ENCODE measurements at places on chromosomes 5 and 9.

DNA sequence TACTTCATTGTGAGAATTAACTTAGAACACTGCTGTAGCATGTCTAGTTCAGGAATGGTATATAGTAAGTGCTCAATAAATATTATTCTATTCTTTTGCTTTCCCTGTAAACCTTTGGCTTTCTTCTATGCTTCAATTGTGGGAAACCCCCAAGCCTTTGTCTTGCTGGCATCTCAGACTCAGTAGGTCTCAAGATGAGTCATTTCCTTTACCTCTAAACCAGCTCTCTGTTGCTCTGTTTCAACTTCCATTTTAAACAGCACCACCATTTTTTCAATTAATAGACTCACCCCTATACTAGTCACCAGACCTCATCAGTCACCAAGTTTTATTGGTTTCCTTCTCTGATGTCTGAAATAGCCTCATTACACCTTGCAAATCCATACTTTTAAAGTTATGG lies 43.5 kb downstream of the DMAC1 start:
- DNase-seq = peak; percentile 41

DNA sequence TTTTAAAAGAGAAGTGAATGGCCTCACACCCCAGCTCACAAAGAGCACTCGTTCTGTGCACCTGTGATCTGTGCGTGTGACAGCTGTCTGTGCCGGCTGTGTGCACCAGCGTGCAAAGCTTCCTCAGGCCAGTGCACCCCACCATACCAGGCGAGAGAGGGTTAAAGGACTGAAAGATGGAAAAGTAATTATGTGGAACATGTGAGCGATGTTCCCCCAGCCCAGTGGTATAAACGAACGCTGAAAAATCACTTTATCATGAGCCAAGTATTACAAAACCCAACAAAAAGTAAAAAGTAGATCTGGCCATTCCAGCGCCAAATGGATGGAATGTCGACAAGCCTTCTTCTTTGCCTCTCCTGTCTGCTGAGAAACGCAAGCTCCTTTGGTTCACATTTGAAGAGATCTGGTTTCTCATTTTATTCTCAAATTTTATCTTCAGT lies 53.7 kb downstream of the IPPK start:
- DNase-seq = no peak

DNA sequence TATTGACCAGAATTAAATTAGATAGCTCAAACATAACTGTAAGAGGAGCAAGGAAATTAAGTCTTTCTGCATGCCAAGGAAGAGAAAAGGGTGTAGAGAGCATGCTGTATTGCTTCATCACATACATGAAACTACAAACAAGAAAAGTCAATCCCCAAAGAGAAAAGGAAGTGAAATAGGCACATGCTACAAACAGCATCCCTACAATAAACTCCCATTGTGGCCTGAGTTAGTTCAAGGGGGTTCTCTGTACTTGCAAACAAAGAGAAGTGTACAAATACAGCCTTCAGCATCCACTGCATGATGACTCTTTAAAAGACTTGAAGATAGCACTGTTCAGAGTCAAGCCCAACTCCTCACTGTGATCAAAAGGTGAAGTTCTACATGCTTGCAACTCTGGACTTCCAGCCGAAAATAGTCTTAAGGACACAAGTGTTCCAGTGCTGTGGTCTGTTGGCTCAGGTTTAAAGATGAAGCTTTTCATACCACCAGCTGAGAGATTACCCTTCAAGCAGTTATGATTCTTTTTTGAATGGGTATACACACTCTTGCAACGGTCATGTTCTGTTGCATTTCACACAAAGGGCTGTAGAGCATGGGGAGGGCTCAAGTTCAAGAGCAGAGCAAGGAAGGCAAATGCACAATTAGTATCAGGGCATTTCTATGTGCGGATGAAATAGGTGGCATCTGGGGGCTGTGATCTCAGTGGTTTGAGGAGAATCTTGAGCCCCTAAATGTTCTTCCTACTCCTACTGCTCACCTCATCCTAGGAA lies 534.5 kb downstream of the EBF1 start:
- DNase-seq = no peak

DNA sequence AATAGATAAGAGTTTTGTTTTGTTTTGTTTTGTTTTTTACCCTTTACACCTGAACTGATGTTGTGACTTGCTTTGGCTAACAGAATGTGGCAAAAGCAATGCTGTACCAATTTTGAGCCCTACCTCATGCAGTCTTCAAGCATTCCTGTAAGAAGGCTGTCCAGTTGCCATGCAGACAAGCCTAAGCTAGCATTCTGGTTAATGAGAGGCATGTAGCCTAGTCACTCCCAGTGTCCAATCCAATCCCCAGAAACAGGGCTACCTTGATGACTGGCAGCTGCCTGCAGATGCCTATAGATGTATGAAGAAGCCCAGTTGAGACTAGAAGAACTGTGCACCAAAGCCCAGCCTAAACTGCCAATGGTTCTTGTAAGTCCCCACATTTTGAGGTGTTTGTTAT lies 9.4 kb upstream of the EFNA5 start:
- DNase-seq = no peak

GRCh38 chr5:132417010-132417439 lies 47.5 kb downstream of the SLC22A5 start:
- DNase-seq = no peak

DNA sequence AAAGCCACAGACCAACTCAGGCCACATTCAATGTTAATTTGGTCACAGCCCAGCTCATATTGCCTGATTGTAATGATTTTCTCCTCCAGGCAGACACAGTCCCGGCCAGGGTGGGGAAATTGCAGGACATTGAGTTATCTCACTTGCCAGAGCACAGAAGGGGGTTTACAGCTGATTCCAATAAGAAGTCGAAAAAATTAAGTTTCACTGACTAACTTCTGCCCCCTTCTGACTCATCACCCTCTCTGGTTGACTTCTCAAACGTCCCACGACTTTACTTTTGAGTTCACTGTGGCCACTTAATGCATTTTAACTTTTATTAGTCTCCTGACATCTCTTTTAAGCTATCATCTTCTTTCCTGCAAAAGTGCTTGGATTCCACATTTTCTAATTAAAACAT lies 321.4 kb upstream of the WWC1 start:
- DNase-seq = no peak

DNA sequence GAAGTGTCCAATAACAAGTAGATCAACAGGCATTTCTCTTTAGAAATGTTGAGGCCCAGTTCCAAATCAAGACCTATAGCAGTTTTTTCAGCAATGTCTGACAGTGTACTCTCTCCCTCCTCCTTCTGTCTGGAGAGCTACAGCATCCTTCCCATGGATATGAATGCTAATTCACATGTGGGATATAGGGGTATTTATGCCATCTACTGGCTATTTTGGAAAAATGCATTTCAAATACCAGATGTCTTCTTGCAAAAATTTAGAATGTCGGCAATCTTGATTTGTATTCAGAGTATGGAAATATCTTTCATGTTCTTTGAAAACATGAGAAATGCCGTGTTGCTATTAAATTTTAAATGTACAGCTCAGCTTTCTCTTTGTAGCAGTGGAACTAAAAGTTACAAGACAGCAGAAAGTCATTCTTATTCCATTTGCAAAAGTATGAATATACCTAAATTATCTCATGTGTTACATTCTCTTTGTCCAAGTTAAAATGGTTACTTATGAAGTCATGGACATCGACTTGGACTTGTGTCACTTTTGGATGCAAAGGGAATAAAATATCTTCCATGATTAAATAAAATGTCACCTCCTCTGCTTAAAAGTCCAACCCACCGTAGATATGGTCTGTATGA lies 647.8 kb downstream of the TAF11L14 start:
- no peak for DNase-seq

DNA sequence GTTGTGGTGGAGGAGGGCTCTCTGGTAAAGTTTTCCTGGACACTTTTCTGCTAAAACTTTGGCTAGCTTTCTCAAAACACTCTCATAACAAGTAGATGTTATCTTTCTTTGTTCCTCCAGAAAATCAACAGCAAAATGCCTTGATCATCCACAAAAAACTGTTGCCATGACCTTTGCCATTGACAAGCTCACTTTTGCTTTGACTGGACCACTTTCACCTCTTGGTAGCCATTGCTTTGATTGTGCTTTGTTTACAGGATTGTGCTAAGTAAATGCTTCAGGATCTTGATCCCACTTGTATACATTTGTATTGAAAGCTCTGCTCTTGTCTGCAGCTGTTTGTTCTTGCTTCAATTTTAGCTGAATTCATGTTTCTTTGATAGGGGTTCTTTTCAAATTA lies 143.9 kb upstream of the NR3C1 start:
- DNase-seq = no peak

GRCh38 chr5:39420482-39421145 lies 4.2 kb downstream of the DAB2 start:
- no peak for DNase-seq

- no peak for DNase-seq
Measured at GRCh38 chr5:107935645-107936044, 264.9 kb upstream of the EFNA5 start.

- no peak for DNase-seq
Measured at GRCh38 chr5:66669862-66670195, 73.6 kb downstream of the MAST4 start.

DNA sequence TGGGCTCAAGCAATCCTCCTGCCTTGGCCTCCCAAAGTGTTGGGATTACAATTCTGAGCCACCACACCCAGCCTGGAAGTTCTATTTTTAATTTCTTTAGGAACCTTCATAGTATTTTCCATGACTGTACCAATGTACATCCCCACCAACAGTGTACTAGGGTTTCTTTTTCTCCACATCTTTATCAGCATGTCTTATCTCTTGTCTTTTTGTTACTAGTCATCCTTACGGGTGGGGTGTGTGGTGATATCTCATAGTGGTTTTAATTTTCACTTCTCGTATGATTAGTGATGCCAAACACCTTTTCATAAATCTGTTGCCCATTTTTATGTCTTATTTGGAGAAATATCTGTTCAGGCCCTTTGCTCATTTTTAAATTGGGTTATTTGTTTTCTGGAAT lies 123.0 kb upstream of the MEF2C start:
- no peak for DNase-seq

DNA sequence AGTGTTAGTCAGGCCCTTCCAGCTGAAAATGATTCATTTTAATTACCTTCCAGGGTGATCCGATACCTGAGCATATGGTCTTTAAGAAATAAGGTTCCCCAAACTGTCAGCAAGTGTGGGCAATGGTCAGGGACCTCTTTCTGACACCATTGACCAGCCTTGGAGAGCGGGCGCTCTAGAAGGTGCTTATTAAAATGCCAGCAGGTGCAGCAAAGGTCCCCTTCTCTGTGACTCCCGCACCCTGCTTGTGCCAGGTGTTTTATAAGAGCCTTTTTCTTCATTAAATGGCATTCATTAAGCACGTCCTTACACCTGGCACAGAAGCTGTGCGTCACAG lies 85.3 kb downstream of the MVB12B start:
- no peak for DNase-seq

GRCh38 chr5:68738236-68738635 lies 355.6 kb upstream of the SLC30A5 start:
- DNase-seq = no peak

DNA sequence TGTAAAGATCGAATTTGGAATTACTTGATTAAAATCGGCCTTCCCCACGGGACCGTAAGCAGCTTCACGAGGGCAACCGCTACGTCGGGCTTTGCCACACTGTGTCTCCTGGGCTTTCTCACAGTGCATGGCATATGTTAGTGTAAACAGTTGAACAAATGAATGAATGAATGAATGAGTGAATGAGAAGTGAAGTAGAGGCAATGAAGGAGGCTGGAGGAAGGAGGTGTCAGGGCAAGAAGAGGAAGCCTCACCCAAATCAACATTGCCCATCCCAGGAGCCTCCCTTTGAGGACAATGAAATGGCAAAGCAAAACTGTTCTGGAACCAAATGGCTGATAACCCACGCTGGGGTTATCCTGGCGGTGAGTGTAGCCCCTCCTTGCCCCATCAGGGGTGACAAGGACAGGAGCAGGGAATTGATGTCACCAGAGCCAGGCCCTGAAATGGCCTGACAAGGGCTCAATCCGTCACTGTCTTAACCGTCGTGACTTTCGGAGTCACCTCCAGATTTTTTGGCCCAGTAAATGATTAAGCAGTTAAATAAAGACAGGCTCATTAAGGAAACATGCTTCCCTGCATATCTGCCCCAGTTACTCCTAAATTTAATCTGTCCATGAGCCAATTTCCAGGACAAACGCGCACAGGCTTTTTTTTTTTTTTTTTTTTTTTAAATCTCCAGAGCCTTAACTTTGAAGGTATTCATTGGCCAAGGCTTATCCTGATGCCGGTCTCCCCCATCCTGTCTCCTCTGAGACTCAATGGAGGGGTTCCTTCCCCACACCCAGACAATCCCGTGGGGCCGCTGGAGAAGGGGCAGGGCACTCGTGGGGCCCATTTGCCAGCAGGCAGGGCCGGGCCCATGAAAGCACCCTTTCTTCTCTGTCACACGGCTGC lies 88.4 kb upstream of the BOD1 start:
- DNase-seq = no peak

DNA sequence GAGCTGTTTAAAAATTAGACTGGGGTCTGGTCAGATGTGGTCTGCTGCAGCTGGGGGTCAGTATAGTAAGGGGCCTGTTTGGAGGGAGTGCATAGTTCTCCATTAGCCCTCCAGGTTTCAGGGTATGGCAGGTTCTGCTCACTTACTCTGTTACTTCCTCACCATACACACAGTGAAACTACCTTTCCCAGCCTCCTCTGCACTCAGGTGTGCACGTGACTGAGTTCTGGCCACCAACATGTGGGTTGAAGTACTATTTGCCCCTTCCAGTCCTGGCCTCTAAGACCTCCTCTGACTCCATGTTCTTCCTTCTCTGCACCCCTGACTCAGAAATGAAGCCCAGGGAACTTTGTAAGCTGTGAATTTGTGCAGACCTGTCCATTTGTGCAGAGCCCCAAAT lies 190.5 kb upstream of the CLINT1 start:
- no peak for DNase-seq

GRCh38 chr5:16315501-16315900 lies 135.9 kb upstream of the MARCHF11 start:
- no peak for DNase-seq

- DNase-seq = no peak
Measured at GRCh38 chr9:124439686-124440243, 10.5 kb upstream of the ADGRD2 start.

DNA sequence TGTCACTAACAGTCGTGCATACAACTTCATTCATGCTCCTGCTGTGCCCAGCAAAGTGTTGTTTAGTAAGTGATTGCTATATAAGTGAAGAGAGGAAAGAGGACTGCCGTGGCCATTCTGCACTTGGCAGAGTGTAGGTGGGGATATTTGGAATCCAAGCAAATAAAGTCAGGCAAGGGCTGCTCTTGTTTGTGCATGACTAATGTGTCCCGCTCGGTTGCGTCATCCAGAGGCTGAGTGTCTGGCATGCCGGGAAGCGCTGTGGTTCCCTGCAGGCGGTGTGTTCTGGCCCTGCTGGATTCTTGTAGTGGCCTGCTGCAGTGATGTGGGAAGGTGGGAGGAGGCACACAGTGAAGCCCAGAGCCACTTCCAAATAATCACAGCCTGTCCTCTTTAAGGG lies 136.9 kb upstream of the ANKH start:
- no peak for DNase-seq
